Central memory CD8-positive, alpha-beta T cell (primary cell): ENCODE measurements at places on chromosomes 1 and 21.

- no peak overlapping the region for H3K27ac ChIP-seq
- H3K4me3 ChIP-seq: no peak overlapping the region
- no peaks in the 10 kb centered on the region for H3K4me1 ChIP-seq
- no peak for DNase-seq
Observed at GRCh38 chr1:192904438-192904895, 95.6 kb downstream of the RGS2 start.

- H3K4me1 ChIP-seq: no peaks in the 10 kb centered on the region
- DNase-seq: no peak
- H3K36me3 ChIP-seq: no peaks in the 10 kb centered on the region
- no peaks in the 10 kb centered on the region for H3K27me3 ChIP-seq
Observed at GRCh38 chr1:76388261-76388660, 313.7 kb downstream of the ST6GALNAC3 start.

DNA sequence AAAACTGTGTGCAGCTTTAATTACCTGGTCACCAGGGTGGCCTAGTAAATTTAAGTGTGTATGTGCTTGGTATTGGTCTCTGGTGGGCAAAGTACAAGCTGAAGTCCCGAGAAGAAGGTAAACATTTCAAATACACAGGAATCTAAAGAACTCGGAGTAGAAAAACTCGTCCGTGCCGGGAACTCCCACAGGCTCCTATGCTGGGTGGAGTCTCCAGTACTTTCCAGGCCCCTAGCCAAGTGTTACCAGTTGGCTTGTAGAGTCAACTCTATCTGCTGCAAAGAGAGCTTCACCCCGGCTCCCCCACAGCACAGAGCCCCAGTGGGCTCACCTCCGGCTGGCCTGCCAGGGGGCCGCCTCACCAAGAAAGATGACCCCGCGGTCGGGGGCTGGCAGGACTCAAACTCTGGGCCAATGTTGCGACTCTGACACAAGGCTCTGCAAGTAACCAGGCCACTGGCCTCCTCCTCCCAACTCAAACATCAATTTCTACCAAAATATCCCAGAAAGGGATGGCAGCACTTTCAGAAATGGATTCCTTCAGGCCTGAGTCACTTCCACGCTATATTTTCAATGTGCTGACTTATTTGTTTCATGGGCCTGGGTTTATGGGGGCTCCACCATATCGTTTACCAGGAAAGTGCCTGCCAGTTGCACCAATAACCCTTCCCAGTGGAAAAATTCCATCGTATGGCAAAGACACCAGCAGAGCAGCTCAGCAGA is 73.9 kb downstream of the SLC66A1 start:
- peaks cover 67% of the 10 kb centered on the region for H3K4me1 ChIP-seq
- no peak overlapping the region for H3K4me3 ChIP-seq
- no peak overlapping the region for H3K27ac ChIP-seq
- no peak for DNase-seq
- peaks cover 36% of the 10 kb centered on the region for H3K36me3 ChIP-seq

DNA sequence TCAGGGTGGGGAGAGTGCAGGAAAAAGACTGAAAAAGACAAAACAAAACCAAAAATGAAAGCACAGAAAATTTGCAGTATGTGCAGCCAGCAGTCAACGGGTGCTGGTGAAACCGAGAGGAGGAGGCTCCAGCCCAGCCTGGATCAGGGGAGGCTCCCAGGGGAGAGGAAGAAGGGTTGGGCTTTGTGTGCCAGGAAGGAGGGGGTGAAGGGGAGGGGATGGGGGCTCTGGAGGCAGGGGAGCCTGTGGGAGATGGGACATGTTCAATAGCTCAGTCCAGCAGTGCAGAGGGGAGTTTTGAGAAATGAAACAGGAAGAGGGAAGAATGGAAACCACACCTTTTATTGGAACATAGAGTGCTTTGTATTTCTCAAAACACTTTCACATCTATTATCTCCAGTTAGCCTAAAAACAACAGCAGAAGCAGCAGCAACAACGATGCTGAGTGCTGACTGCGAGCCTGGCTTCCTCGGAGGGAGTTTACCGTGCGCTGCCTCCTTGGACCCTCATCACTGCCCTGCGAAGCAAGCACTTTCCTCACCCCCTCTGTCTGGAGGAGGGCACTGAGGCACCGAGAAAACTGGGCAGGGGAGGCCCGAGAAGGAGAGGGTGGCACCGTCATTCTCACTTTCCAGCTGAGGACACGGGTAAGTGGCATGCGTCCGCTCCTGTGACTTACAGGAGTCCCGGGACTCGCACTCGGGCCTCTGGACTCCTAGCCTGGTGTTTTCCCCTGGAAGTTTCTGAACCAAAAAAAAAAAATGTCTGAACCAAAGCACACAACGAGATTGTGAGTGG is 62.9 kb downstream of the MDM4 start:
- peaks cover 10% of the 10 kb centered on the region for H3K36me3 ChIP-seq
- peak overlapping the region; percentile 76 for H3K27ac ChIP-seq
- no peak for DNase-seq
- H3K27me3 ChIP-seq: no peaks in the 10 kb centered on the region
- H3K4me1 ChIP-seq: peaks cover 16% of the 10 kb centered on the region
- peak overlapping the region; percentile 74 for H3K4me3 ChIP-seq

DNA sequence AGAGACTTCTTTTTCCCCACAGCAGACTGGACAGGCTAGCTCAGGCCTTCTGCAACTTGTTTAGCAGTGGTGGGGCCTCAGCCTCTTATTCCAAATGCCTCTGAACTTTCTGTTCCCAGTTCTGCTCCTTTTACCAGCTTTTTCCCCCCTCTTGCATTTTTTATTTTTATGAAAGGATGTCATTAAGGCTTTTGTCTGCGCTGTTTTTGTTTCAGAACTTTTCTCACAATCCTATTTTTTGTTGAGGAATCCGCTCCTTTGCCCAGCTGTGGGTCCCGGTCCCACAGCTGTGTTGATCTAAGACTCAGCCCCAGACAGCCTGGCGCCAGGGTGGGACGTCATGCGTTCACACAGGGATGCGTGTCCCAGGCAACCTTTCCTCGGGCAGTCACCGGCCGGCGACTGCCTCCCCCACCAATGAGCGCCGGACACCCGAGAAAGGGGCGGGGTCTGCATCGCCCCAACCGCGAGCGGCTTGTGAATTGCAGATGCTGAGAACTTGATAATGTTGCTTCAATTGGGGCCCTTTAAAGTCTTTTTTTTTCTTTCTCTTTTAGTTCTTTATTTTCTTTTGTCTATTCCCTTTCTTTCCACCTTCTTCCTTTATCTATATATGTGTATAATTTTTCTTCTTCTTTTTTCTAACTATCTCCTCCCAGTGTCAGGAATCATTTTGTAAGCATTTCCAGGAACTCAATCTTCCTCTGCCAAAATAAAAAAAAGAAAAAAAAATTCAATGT is 3.0 kb upstream of the ID3 start:
- H3K27me3 ChIP-seq: peaks cover 38% of the 10 kb centered on the region
- peak overlapping the region; percentile 89 for H3K27ac ChIP-seq
- peaks cover 12% of the 10 kb centered on the region for H3K36me3 ChIP-seq

- H3K36me3 ChIP-seq: no peaks in the 10 kb centered on the region
- H3K27me3 ChIP-seq: peaks cover 49% of the 10 kb centered on the region
- H3K4me3 ChIP-seq: no peak overlapping the region
Observed at GRCh38 chr1:5724847-5725246, 267.4 kb downstream of the NPHP4 start.

DNA sequence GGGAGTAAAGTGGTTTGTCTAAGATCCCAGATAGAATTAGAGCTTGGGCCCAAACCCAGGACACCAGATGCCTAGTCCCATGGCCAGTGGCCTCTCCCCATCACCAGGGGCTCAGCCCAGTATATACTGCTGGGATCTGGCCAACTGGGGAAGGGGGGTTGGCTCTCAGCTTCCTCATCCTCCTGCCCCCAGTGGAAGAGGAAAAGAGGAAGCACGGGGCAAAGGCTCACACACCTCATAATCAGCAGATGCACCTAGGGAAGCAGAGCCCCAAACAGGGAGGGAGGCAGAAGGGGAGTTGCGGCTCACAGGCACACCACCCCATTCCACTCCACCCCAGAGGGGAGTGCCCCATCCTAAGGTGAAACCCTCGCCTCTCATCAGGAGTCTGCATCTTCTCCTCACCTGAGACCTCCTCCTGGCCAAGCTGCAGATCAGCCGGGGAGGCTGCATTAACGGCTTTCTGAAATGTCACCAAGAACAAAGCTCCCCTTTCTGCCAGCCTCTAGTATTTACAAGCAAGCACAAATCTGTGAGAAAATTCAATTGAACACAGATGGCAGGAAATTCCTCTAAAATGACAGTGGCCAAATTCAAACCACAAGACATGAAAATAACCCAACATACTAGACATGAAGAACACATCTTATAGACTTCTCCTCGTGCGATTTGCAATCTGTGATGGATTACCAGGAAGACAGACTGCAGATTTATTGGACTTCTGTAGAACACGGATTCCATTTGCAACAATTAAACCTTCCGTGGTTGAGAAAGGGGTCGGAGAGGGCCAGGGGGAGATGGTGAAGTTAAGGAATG is 82.8 kb downstream of the GLIS1 start:
- no peaks in the 10 kb centered on the region for H3K36me3 ChIP-seq
- DNase-seq: no peak
- peaks cover 6% of the 10 kb centered on the region for H3K4me1 ChIP-seq
- H3K27ac ChIP-seq: no peak overlapping the region

DNA sequence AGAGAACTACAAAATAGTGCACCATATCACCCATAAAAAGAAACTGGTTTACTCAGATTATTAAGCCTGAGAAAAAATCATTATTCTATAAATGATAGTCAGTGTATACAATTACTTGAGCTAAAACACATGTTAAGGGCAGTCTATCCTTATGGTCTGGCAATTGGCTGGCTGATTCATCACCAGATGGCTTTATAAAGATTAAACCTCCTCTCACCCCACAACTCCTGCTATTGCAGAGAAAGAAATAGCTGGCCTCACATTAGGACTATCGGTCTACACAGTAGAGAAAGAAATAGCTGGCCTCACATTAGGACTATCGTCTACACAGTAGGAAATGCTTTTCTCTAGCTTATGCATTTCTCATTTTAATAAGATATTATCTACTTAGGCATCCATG is 21.2 kb downstream of the CEP170 start:
- peaks cover 6% of the 10 kb centered on the region for H3K4me1 ChIP-seq
- H3K27me3 ChIP-seq: no peaks in the 10 kb centered on the region
- H3K27ac ChIP-seq: no peak overlapping the region
- no peak overlapping the region for H3K4me3 ChIP-seq
- no peak for DNase-seq

GRCh38 chr1:36560621-36561360 is 78.1 kb upstream of the CSF3R start:
- no peak overlapping the region for H3K4me3 ChIP-seq
- no peak overlapping the region for H3K27ac ChIP-seq
- no peaks in the 10 kb centered on the region for H3K36me3 ChIP-seq
- H3K27me3 ChIP-seq: peaks cover 27% of the 10 kb centered on the region
- no peaks in the 10 kb centered on the region for H3K4me1 ChIP-seq

- H3K36me3 ChIP-seq: no peaks in the 10 kb centered on the region
- no peak overlapping the region for H3K4me3 ChIP-seq
- no peaks in the 10 kb centered on the region for H3K4me1 ChIP-seq
- no peak for DNase-seq
- H3K27ac ChIP-seq: no peak overlapping the region
Observed at GRCh38 chr1:190274721-190275120, 202.9 kb downstream of the BRINP3 start.
